ENCODE measurements at places on chromosomes 7 and 10. TPM values are rescaled to one million over a fixed set of nuclear protein-coding genes. Genes with fewer than 3 reads are reported as not detected.

AOAH gene
- total RNA-seq: 0.64 TPM

NOS3 gene
- total RNA-seq: 16.5 TPM

CALHM1 gene
- total RNA-seq: not detected

EN2 gene
- total RNA-seq: not detected

SMC3 gene
- 16.8 TPM for total RNA-seq

KLF6 gene
- 126 TPM for total RNA-seq

CCL26 gene
- total RNA-seq: 0.58 TPM

Measured in glomerular endothelial cell (primary cell).